Prostate gland (tissue), 2 donors: ENCODE measurements at places on chromosomes 11 and 22. TPM values are rescaled to one million over a fixed set of nuclear protein-coding genes. Genes with fewer than 3 reads are reported as not detected.
A peak's percentile ranks its signal among the peaks of the same experiment; 100 is the strongest.

NXPE4 gene
- total RNA-seq: 0.18 TPM

DNA sequence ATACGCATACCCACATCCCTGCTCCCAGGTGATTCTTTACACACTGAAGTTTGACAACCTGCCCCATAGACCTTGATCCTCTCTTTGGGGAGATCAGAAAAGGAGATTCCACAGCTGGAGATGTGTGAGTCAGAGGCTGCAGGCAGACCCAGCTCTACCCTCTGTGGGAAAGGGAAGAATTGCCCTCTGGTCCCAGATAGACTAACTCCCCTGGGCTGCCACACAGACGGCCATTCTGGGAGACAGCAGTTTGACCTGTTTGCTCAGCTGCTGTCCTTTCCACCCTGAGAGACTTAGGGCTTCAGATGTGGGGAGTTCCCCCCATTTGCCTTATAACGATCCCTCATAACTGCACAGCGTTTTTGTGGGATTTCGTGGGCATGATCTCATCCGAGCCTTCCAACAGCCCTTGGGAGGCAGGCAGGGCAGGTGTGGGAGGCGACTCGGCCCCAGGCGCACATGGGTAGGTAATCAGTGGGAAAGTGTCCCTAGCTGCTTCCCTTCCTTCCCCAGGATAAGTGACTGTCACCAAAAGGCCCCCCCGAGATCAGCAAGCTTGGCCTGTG, 14.1 kb downstream of the FAM83F start:
- H3K4me1 ChIP-seq: peaks cover 10% of the 10 kb centered on the region
- H3K27me3 ChIP-seq: no peaks in the 10 kb centered on the region
- no peak for DNase-seq
- H3K27ac ChIP-seq: no peak overlapping the region

DNA sequence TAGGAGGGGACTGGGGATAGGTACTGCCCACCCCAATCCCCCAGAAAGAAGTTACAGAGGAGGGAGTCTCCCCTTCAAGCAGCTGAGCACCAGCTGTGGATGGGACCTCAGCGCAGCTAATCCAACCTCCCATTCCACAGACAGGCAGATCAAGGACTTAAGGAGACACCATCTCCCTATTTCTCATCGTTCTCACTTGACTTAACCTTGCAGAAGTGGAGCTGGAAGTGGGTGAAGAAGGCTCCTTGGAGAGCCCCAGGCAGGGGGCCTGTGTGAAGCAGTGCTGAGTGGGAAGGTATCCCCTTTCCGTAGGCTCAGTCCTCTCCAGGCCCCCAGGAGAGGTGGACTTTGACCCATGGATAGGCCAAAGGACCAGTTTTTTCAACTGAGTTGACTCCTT, 27.3 kb downstream of the USP35 start:
- no peak overlapping the region for H3K27ac ChIP-seq
- no peaks in the 10 kb centered on the region for H3K27me3 ChIP-seq
- no peak for DNase-seq
- H3K4me1 ChIP-seq: no peaks in the 10 kb centered on the region
- H3K4me3 ChIP-seq: no peak overlapping the region

GRCh38 chr22:29541845-29542244, 11.7 kb downstream of the THOC5 start:
- H3K4me3 ChIP-seq: no peak overlapping the region
- H3K36me3 ChIP-seq: peaks cover 8% of the 10 kb centered on the region
- H3K27ac ChIP-seq: no peak overlapping the region
- no peaks in the 10 kb centered on the region for H3K27me3 ChIP-seq

DNA sequence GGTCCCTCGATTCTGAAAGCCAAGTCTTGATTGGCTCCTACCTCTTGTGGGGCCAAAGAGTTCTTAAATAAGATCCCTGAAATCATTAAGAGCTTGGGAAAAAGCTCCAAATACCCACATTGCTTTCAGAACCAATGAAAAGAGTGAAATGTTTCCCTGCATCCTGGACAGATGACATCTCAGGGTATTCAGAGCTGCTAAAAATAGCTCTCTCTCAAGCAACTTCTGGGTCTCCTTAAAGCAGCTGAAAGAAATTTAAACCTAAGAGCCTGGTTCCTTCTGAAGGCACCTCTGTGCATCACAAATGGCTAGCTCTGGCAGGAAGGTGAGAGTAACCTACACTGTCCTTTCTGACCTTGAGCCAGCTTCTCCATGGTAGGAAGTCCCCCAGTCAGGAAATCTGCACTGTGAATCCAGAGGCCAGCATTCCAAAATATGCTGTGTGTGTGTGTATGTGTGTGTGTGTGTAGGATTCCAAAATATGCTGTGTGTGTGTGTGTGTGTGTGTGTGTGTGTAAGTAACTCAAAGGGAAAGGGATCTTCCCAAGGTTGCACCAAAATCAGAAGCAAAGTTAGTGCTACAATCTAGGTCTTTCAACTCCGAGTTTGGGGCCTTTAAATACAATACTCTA, 50.1 kb downstream of the RELT start:
- H3K4me3 ChIP-seq: no peak overlapping the region
- no peaks in the 10 kb centered on the region for H3K4me1 ChIP-seq
- no peaks in the 10 kb centered on the region for H3K36me3 ChIP-seq
- H3K27ac ChIP-seq: no peak overlapping the region
- no peak for DNase-seq
- no peaks in the 10 kb centered on the region for H3K27me3 ChIP-seq

GRCh38 chr11:134691985-134692384, 279.9 kb upstream of the B3GAT1 start:
- H3K4me3 ChIP-seq: no peak overlapping the region
- no peaks in the 10 kb centered on the region for H3K4me1 ChIP-seq
- no peak for DNase-seq
- H3K36me3 ChIP-seq: no peaks in the 10 kb centered on the region

- H3K4me3 ChIP-seq: no peak overlapping the region
- H3K4me1 ChIP-seq: no peaks in the 10 kb centered on the region
- no peak overlapping the region for H3K27ac ChIP-seq
- no peaks in the 10 kb centered on the region for H3K27me3 ChIP-seq
- no peaks in the 10 kb centered on the region for H3K36me3 ChIP-seq
Observed at GRCh38 chr22:46132830-46133587, 17.3 kb upstream of the PPARA start.

INPPL1 gene
- total RNA-seq: 142 TPM

OR51G1 gene
- not detected for total RNA-seq

GRCh38 chr11:555780-556661, 4.5 kb downstream of the LMNTD2 start:
- peaks cover 12% of the 10 kb centered on the region for H3K4me1 ChIP-seq
- peak overlapping the region; percentile 28 for H3K4me3 ChIP-seq
- H3K27me3 ChIP-seq: no peaks in the 10 kb centered on the region
- DNase-seq: no peak

- H3K27ac ChIP-seq: no peak overlapping the region
- no peak for DNase-seq
- no peak overlapping the region for H3K4me3 ChIP-seq
- H3K36me3 ChIP-seq: no peaks in the 10 kb centered on the region
Observed at GRCh38 chr11:19121646-19122045, 4.7 kb downstream of the ZDHHC13 start.

DNA sequence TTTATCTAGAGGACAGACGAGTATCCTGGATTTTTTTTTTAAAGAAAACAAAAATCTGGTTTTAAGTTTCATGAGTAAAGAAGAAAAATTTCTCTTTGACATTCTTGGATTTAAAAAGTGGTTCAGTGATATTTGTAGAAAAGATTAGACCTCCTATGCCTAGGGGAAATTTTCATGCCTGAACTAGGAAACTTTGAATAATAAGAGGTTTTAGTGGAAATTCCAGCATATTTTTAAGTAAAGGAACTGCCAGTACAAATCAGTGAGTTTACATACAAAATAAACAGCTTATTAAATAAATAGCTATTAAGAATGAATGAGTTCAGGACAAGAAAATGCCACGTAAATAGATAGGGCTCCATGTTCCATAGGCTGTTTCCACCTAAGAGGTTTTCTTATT, 17.5 kb downstream of the JAM3 start:
- no peaks in the 10 kb centered on the region for H3K36me3 ChIP-seq
- no peaks in the 10 kb centered on the region for H3K27me3 ChIP-seq
- no peaks in the 10 kb centered on the region for H3K4me1 ChIP-seq

- no peaks in the 10 kb centered on the region for H3K36me3 ChIP-seq
- no peaks in the 10 kb centered on the region for H3K27me3 ChIP-seq
- H3K4me3 ChIP-seq: no peak overlapping the region
- no peaks in the 10 kb centered on the region for H3K4me1 ChIP-seq
- H3K27ac ChIP-seq: no peak overlapping the region
Observed at GRCh38 chr22:27494785-27495184, 306.8 kb downstream of the MN1 start.

GRCh38 chr22:28837640-28838039, 37.3 kb upstream of the XBP1 start:
- no peak overlapping the region for H3K27ac ChIP-seq
- no peak for DNase-seq
- H3K36me3 ChIP-seq: no peaks in the 10 kb centered on the region
- H3K4me1 ChIP-seq: no peaks in the 10 kb centered on the region
- H3K4me3 ChIP-seq: no peak overlapping the region

HNRNPUL2 gene
- total RNA-seq: 33.5 TPM

DNA sequence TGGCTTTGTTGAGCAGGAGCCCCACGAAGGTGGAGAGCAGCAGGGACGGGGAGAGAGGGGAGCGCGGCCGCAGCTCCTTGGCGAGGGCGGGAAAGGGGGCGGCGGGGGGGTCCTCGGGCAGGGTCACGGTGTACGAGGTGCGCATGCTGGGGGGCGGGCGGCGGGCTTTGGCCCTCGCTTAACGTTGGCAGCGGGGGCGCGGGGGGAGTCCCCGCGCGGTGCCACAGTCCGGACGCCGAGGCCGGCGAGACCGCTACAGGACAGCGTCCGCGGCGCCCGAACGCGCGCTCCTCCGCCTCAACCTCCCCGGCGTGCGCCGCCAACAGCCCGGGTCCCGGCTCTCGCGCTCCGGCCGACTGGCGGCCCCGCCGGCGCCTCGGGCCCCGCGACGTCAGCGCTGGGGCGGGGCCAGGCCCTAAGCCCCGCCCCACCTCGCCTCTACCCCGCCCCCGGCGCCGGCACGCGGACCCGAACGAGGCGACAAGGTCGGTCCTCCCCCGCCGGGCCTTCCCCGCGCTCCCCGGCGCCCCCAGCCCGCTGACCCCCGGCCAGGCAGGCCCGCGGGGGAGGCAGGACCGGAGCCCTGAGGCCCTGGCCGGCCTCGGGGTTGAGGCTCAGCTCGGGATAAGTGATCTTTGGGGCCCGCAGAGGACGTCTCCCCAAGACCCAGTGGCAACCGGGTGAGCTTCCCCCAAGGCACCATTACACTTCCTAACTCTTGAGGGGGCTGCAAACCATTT, 17.5 kb downstream of the USP2 start:
- no peaks in the 10 kb centered on the region for H3K36me3 ChIP-seq
- peak overlapping the region; percentile 69 for H3K27ac ChIP-seq
- H3K4me1 ChIP-seq: no peaks in the 10 kb centered on the region
- peak overlapping the region; percentile 37 for H3K4me3 ChIP-seq
- H3K27me3 ChIP-seq: no peaks in the 10 kb centered on the region

DNA sequence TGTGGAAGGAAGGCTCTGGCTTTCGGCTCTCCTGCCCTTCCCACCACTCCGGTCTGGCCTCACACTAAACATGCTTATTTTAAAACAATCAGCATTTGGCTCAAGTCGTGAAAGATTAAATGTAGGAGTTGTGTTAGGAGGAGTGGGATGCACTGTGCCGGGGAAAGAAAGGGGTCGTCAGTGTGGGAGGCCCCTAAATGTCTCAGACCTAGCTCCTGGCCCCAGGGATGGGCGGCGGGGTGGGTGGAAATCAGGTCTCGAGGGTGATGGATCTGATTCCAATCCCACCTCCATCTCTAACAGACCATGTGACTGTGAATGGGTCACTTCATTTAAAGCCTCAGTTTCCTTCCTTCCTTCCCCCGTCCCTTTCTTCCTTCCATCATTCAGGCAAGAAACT, 6.9 kb upstream of the SHISAL1 start:
- no peak overlapping the region for H3K4me3 ChIP-seq
- H3K27me3 ChIP-seq: no peaks in the 10 kb centered on the region
- no peaks in the 10 kb centered on the region for H3K4me1 ChIP-seq
- no peak for DNase-seq
- no peaks in the 10 kb centered on the region for H3K36me3 ChIP-seq
- H3K27ac ChIP-seq: no peak overlapping the region

- no peak overlapping the region for H3K4me3 ChIP-seq
- H3K4me1 ChIP-seq: no peaks in the 10 kb centered on the region
- DNase-seq: no peak
Observed at GRCh38 chr11:115566180-115566764, 62.1 kb upstream of the CADM1 start.

PPP1CA gene
- total RNA-seq: 215 TPM

GRCh38 chr11:10295064-10295901, 1.3 kb upstream of the SBF2 start:
- H3K4me3 ChIP-seq: peak overlapping the region; percentile 76
- DNase-seq: no peak
- no peaks in the 10 kb centered on the region for H3K27me3 ChIP-seq

ANO9 gene
- total RNA-seq: 9.1 TPM

GRCh38 chr11:104812103-104812788, 86.0 kb downstream of the CASP12 start:
- H3K4me3 ChIP-seq: no peak overlapping the region
- no peaks in the 10 kb centered on the region for H3K4me1 ChIP-seq
- H3K27me3 ChIP-seq: no peaks in the 10 kb centered on the region
- no peaks in the 10 kb centered on the region for H3K36me3 ChIP-seq
- no peak for DNase-seq

DNA sequence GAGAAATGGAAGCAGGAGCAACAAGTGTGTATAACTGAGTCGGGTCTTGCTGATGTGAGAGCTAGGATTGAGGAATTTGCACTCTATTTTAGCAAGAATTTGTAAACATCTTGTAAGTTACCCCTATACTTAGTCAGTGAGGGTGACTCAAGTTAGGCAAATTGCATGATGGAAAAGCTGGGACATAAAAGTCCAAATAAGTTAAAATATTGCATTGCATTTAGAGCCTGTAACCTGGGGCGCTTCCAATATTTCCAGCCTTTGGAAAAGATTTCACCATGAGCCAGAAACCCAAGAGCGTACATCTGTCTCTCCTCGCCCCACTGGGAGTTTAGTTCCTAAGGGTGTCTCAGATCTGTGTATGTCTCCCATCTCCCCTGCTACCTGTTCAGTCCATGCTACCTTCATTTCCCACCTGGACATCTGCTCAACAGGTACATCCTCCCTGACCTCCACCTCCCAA, 37.0 kb upstream of the ACCSL start:
- no peak overlapping the region for H3K27ac ChIP-seq
- no peak for DNase-seq
- H3K27me3 ChIP-seq: no peaks in the 10 kb centered on the region
- H3K4me1 ChIP-seq: no peaks in the 10 kb centered on the region
- no peak overlapping the region for H3K4me3 ChIP-seq
- no peaks in the 10 kb centered on the region for H3K36me3 ChIP-seq

FXYD2 gene
- total RNA-seq: 0.87 TPM
